MV-4-11 (cell line): ENCODE measurements at places on chromosomes 1 and 21.

DNA sequence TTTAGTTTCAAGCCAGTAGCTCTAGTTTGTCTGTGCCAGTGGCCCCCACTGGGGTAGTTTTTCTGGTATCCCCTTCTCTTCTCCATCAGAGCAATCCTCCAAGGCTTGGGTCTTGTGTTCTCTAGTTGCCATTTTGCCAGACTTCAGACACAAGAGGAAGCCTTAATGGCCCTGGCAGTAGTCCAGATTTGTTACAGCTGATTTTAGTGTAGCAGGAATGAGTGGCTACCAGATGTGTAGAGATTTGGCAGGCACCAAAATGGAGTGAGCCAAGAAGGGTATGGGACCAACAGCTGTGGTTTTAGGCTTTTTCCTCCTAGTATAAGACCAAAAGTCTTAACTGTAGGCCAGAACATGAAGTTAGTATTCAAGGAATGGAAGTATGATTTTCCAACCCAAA lies 56.8 kb downstream of the ACP6 start:
- DNase-seq: no peak

- no peak for DNase-seq
These were observed 539 bp downstream of the ATP8B2 start for GRCh38 chr1:154325583-154326545.

DNA sequence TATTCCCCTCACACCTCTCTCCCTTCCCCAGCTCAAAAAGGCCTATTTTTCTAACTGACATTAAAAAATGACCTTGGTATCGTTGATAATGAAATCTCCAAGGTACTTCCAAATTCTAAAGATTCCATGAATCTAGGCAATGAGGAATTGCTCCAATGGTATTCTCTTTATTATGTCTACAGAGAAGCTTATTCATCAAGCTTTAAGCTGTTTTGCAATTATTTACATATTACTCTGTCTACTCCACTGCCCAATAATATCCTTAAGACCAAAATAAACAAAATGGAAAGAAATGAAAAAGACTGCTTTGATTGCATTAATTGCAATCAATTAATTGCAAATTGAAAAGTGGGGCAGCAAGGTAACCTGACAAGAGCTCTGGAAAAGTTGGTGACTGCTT lies 7.9 kb downstream of the PLPP3 start:
- no peak for DNase-seq

- no peak for DNase-seq
These were observed 346.7 kb downstream of the NUF2 start for GRCh38 chr1:163668472-163668871.

DNA sequence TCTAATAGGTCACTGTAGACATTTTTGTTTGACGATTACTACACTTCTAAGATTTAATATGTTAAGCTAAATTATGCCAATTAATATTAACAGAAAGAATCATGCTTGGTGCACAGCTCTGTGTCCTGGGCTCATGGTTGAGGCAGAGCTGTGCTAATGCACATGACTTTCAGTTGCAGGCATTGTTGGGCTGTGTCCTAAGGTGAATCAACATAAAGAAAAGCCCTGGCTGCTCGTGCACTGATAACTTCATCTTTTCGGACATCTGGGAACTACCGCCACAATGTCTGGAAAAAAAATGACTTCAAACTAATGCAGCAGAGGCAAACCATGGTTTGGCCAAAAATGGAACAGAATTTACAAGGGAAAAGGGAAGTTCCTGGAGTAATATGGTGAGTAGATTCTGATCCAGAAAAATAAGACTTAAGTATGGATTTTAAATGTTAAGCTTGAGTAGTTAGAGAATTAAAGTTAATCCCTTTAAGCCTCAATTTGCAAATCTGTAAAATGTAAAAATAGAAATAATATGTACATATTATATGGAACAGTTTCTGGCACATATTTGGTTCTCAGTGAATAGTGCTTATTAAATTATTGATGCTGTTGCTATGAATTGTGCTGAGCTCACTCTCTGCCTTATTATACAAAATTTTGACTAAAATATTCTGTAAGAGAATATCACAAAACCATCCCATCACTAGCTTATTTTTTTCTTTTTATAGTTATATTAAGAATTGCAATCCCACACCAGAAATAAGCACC lies 186.1 kb downstream of the BRINP2 start:
- no peak for DNase-seq

GRCh38 chr1:2228157-2228594 lies at the start of gene SKI:
Gene SKI (plus strand): TSS chr1:2228319. CDS start chr1:2228767, 448 bp downstream.
- no peak for DNase-seq

GRCh38 chr21:43611598-43612369 lies 47.5 kb downstream of the HSF2BP start:
- DNase-seq: peak; percentile 27

GRCh38 chr1:37892151-37893047 lies 33.0 kb upstream of the MTF1 start:
- peak; percentile 29 for DNase-seq

DNA sequence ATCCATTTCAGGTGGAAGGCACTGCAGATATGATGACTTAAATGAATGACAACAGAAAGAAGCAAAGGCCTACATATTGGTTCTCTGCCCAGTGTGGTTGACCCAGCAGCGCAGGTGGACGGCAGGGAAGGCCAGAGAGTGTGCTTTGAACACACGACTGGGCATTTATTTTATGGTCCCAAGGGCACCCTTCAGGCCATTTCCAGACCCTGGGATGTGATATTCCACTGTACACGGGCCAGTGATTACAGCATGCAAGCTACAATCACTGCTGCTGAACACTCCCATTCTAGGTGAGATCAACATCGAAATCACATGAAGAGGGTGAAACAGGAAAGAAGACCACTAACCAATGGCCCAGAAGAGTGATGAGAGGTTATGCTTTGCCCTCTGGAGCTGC lies 33.8 kb downstream of the PCNX2 start:
- no peak for DNase-seq

DNA sequence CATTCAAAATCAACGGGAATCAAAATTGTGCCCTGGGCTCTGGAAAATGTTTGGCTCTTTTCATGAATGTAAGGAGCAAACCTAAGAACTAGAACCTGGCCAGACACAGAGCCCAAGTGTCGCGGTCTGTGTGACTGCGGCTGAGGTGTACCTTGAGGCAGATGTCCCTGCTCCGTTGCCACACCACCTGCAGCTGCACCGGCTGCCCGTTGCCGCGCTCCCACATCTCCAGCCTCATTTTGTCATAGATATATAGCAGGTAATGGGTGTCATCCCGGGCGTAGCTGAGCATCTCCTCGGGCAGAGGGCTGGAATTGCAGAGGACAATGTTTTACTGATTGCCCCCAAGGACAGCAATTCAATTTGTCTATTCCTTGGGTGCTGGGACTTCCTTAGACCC lies 18.7 kb downstream of the EXOSC10 start:
- no peak for DNase-seq

DNA sequence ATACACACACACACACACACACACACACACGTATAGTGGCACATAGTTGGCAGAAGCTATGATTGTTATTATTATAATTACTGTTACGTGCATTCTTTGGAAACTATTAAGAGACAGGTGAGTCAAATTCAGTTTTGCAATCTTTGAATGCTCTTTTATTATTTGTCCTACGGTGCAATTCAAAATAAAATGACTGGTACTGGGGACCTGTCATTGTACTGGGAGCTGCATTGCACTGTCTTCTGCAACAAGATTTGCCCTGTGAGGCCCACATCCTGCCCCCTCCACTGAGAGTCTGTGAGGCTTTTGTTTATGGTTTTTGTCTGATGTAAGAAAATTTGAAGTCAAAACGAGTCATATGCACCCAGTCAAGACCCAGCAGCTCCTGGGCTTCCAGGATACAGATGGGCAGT lies 1.9 kb downstream of the LY9 start:
- peak; percentile 58 for DNase-seq

DNA sequence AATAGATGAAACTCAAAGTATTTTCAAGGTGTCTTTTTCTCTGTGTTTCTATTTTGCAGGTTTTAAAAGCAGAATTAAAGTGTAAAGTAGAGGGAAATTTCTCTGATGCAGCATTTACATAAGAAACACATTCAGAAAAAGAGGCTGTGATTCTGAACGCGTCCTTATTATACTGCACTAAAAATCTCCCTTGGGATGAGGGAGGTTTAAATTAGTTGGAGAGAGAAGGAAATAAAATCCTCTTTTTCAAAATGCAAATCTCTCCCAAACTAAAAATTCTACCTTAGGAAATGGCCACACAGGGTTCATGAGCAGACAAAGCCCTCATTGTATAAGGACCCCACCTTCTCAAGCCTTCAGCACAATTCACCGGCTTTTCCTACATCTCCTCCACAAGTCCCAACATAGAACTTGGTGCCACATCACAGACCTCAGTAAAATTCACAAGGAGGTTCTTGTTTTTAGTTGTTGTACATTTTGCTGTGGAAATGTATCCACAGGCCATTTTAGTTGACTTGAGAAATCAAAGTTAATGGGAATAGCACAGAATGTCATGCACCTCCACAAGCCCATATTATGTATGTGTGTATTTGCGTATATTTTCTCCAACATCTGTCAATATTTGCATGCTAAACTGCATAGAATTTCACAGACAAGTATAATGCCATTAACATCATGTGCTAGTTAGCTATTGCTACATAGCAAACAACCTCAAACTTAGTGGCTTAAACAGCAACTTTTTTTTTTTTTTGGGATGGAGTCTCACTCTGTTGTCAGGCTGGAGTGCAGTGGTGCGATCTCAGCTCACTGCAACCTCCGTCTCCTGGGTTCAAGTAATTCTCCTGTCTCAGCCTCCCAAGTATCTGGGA lies 59.8 kb downstream of the MAB21L3 start:
- DNase-seq: no peak

- no peak for DNase-seq
These were observed 209.4 kb upstream of the SNX7 start for GRCh38 chr1:98452162-98452561.

DNA sequence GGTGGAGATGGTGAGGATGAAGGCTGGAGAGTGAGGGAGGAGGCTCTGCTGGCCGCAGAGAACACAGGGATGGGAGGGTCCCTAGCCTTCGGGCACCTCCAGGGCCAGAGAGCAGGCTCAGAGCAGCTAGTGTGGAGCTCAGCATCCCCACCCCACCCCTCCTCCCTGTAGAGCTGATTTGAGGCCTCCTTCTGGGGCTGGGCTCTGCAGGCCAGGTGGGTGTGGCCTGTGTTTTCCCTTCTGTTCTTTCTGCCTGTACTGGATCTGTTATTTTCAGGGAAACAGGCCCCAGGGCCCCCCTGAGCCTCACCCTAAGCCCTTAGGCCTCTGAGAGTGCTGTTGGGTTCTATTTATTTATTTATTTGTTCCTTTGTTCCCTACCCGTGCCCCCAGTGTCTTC lies 44.8 kb downstream of the TMCC2 start:
- no peak for DNase-seq

DNA sequence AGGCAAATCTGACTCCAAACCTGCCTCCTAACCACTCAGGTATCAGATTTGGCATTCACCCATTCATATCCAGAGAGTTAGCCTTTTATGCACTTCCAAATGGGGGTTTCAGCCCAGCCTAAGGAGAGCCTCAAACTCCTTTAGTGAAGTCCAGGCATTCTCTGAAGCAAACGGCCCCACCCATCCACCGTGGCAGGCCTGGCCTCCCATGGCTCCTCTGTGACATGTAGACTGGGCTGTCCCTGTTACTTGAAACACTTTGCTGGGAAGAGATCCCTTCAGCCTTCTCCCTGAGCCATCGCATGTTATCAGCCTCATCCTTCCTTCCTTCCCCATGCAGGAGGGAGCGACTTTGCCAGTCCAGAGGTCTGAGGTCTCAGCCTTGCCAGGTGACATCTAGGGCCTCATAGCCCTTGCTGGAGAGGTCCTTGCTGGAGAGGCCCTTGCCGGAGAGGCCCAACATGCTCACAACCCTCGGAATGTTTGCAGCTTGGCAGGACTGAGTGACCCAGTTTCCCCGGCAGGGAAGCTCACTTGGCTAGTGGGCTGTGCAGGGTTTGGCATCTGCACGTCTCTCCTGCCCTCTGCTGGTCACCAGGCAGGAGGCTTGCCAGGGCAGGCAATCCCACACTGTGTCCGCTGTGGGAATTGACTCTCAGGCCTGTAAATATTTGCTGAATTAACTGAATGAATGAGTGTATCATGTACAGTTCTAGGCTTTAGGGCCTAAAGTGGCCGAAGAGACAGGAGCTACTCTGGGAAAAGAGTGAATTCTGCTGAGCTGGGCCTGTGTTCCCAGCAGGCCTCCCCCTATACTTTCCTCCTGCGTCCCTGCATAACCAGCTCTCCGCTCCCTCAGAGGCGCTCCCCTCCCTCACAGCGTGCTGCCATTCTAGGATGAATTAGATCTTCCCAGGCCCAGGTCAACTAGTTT lies 26.7 kb upstream of the RBM15 start:
- peak; percentile 56 for DNase-seq

DNA sequence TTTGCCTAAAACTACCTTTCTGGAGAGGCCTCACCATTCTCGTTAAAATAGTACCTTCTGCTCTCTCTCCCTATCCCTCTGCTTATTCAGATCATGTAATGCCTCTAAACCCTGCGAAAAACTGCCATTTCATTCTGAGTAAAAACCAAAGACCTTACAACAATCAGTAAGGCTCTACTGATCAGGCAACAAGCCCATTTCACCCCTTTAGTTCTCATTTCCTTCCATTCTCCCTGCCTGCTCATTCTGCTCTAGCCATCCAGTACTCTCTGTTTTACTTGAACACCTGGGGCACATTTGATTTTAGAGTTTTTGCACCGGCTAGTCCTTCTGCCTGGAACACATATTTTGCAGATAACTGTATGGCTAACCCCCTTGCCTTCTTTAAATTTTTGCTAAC lies 187.8 kb downstream of the COQ8A start:
- no peak for DNase-seq

GRCh38 chr1:50358962-50359361 lies 64.3 kb downstream of the DMRTA2 start:
- no peak for DNase-seq

GRCh38 chr1:197725044-197725443 lies 50.2 kb downstream of the DENND1B start:
- DNase-seq: no peak

GRCh38 chr1:41021526-41022308 lies at the start of gene SLFNL1:
Gene SLFNL1 (minus strand): TSS chr1:41021725. CDS start chr1:41020660, 1,065 bp downstream.
- DNase-seq: no peak

DNA sequence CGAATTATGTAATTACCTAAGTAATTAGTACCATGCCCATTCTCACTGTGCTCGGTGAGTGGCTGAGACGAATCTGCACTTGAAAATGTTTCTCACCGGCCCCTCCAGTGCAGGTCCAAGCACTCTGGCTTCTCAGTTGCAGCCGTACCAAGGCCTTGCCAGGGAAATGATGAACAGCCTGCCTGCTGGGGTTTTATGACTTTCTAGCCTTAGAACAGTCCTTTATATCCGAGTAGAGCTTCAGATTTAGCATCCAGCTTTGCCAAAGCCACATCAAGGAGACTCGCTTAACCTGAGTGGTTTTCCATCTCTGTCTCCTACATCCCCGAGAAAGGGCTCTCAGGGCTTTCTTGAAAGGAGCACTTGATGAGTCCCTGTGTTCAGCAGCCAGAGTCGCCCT lies 83.4 kb downstream of the GREM2 start:
- no peak for DNase-seq

- DNase-seq: peak; percentile 47
These were observed 773 bp downstream of the IFNGR2 start for GRCh38 chr21:33403786-33404585.

- DNase-seq: no peak
These were observed 123.4 kb upstream of the KCNK1 start for GRCh38 chr1:233490488-233490887.

GRCh38 chr1:84467298-84467697 lies 11.8 kb upstream of the RPF1 start:
- no peak for DNase-seq
